ENCODE measurements at places on chromosomes 12 and 14.

- no peak for DNase-seq
These were observed 176.4 kb downstream of the KCNA5 start for GRCh38 chr12:5220099-5220498.

- no peak for DNase-seq
These were observed 520.7 kb downstream of the NRXN3 start for GRCh38 chr14:78690836-78691235.

DNA sequence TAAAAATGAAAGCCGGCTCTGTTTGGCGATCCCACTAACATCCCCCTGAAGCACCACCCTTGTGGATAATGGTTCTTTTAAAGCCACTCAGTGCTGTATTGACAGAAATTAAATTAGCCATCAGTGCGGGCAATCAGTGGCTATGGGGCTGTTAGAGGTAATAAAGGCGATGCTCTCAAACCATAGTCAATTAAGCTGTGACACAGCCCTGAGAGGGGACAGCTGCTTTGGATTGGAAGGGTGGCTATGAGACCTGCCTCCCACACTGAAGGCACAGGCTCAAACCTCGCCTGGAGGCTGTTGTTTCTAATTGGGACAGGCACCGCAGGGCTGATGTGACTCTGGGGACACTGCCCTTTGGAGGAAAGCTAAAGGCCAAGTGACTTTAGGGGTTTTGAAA lies 562.2 kb downstream of the VRK1 start:
- no peak for DNase-seq

DNA sequence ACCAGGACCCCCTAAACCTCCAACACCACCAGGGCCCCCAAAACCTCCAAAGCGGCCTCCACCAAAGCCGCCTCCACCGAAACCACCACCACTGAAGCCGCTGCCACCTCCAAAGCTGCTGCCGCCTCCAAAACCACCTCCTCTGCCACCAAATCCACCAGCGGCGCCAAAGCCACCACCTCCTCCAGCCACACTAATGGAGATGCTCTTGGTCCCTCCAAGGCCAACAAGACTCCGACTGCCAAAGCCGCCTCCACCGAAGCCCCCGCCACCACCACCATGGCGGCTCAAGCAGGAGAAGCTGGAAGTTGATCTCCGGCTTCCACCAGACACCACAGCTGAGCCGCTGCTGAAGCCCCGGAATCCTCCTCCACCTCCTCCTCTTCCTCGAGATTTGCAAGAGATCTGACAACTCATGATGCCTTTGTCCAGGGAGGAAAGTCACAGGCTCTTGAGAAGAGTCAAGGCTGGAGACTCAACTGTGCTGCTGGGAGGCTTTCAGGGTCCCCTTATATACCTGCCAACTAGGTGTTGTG lies at the start of gene KRT2:
Gene KRT2 (minus strand): TSS at position 486 of the 536 bp plus-strand sequence. CDS start 69 bp downstream, at position 417.
- no peak for DNase-seq

DNA sequence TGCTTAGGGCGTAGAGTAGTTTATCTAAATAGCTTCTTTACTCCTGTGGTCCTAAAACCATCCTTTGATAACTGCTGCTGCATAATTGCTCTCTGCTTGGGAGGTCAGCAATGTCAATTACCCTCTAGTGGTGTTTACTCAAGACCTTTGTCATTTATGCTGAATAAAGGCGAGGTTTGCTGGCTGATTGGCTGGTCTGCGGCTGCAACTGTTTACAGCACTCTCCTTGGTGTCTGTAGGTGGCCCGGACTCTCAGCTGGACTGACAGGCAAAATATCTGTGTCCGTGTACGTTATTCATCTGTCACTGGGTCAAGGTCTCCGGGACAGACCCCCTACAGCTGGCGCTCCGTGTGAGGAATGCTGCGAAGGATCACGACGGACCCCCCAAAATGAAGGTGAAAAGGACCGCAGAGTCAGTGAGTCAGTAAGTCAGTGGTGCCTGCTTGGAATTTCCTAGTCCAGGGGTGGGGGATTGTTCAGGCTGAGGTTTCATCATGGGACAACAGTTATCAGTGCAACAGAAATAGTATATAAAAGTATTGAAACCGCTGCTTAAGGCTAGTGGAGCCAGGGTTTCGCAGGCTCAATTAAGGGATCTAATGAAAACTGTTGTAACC lies 253.3 kb upstream of the DIO2 start:
- no peak for DNase-seq

DNA sequence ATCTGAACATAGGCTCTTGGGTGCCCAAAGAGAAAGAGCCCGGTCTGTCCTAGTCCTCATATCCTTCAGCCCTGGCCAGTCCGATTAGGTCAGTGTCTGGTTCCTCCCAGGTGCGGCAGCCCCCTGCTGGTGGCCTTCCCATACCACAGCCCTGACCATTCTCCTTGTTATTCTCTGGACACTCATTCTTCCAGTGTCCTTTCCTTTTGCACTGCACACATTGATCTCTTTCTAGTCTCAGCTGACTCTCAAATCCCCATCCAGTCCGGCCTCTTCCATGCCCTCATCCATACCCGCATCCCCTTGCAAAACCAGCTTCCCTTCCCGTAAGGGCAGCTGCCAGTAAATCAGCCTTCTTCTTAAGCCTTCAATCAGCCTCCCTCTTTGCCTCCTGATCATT lies 1316.3 kb downstream of the TMEM121 start:
- no peak for DNase-seq

DNA sequence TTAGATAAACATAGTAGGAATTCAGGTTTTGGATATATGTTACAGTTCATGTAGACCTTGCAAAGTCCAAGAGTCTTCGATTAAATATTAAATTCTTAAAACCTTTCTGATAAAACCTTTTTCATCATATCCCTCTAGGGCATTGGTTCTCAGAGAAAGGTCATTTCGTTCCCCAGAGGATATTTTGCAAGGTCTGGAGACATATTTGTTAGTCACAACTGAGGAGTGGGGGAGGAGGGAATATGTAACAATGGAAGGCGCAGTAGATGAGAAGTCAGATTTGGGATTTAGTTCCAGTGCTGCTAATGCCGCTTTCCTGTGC lies 5.3 kb downstream of the TMEM253 start:
- no peak for DNase-seq

GRCh38 chr14:34181338-34181737 lies 230.5 kb upstream of the EGLN3 start:
- no peak for DNase-seq

DNA sequence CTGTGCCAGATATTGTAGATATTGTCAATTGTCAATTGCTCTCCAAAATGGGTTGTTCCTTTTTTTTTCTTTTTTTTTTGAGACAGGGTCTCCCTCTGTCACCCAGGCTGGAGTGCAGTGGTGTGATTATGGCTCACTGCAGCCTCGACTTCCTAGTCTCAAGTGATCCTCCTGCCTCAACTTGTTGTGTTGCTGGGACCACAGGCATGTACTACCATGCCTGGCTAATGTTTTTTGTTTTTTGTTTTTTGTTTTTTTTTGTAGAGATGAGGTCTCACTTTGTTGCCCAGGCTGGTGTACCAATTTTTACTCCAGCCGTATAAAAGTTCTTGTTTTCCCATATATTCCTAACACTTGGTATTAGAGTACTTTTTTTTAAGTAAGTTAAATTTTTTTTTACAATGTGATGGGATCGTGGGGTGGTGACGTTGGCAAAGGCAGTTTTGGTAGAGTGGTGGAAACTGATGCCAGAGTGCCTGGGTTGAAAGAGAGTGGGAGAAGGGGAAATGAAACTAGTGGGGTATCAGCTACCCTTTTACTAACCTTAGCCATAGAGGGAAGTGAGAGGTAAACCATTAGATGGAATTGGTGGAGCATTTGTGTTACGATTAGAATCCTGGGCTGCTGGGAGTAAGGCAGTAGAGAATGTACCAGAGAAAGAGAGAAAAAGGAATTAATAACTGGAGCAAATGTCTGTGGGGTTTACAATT lies 33.0 kb upstream of the CFAP54 start:
- no peak for DNase-seq

Measured in left ventricle myocardium inferior (tissue), 1 donor.